ENCODE measurements at places on chromosomes 5 and 9.
A peak's percentile ranks its signal among the peaks of the same experiment; 100 is the strongest.

DNA sequence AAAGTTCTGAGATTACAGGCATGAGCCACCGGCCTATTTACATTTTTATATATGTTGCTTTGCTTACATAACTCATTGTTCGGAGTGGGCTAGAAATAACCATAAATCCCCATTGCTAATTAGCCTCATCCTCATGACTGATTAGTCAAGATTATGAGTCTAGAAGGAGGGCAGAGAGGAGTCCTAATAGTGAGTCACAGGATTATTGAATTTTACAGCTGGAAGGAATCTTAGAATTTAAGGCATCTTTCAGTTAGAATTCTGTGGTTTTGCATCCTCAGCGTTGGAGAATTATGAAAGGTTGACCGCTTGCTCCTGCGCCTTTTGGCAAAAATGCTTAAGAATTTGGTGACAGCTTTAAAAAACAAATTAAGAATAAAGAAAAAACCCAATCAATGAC is 2.6 kb upstream of the PBX3 start:
- peak; percentile 69 for DNase-seq

DNA sequence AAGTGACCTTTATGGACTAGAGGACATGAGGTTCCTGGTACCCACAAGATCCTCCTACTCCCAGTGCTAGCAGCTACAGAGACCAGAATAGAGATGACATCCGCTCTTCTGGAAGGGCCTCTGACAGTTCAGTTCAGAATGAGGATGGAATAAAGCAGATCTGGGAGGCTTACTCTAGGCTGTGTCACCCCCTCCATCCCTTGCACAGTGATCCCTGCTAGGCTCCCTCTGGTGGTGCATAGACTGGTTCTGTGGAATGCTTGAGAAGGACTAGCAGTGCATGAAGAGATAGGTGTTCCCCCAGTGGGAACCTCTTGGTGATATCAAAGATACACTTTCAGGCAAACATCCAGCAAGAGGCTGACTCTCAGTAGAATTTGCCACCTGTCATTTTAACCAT is 83.0 kb downstream of the NPR3 start:
- no peak for DNase-seq

DNA sequence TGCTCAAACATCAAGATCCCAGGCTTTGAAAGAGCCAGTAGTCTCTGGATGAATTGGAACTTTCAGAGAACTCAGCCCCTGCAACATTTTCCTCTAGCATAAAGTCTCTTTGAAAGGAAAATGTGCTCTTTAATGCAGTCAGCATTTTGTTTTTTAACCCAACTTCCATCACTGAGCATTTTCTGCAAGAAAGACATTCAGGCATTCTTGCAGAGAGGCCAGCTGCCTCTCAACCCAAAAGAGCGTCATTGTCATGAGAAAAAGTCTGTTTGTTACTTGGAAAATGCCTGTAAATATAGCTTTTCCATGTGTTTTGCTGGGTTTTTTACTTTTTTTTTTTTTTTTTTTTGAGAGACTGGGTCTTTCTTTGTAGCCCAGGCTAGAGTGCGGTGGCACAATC is 225.0 kb downstream of the ADAMTSL1 start:
- DNase-seq: no peak

- no peak for DNase-seq
These were observed 104.2 kb upstream of the PANK3 start for GRCh38 chr5:168683247-168683926.

DNA sequence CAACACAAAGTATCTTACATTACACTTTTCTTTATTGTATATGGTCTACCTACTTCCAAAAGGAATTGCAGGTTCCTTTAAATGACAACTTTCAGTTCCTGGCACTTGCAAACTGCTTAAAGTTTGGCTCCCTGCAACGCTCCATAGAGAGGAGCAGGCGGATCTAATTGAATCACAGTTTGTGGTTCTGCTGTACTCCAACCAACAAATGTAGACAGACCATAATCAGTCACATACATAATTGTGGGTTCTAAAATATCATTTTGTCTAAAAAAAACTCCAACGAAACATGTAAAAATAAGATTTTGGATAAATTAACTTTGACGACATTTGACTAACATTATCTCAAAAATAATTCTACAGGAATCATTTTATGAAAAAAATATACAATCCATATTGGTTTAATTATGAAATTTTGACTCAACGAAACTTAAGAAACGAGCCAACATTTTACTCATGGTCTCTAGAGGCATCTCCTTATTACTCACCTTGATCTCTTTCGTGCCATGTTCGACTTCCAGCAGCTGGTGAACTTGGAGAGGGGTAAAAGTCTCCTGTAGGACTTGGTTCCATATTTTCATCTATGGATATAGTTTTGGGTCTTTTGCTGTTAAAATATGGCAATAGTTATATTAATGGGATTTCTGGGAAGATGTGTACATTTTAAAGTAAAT is 167.6 kb downstream of the NFIB start:
- no peak for DNase-seq

GRCh38 chr5:134088994-134089560 is 25.4 kb upstream of the TCF7 start:
- DNase-seq: no peak

DNA sequence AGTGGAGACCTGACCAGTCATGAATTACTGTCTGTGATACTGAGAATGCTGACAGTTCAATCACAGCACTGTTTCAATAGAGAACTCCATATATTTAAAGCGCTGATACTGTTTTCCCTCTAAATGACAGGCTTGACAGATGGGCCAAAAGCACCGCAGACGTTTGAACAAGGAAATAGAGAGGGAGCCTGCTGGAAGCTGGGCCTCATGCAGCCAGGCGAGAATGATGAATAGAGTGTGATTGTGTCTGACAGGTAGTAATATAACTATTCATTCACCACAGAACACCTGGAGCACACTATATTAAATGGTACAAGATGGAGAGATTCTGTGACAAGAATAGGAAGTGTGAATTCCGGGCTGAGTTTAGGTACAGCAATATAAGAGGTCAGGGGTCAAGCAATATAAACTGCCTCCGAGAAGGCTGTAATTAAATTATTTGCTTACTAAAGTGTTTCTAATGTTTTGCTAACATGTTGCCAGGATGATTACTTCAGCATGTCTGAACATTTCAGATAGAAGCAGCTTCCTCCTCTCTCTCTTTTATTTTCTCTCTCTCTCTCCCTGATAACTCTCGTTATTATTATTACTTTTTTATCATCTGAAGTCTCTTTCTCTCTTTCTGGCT is 297.7 kb downstream of the CSNK1G3 start:
- DNase-seq: no peak

GRCh38 chr9:130949188-130950038 is 10.4 kb upstream of the FIBCD1 start:
- DNase-seq: no peak

DNA sequence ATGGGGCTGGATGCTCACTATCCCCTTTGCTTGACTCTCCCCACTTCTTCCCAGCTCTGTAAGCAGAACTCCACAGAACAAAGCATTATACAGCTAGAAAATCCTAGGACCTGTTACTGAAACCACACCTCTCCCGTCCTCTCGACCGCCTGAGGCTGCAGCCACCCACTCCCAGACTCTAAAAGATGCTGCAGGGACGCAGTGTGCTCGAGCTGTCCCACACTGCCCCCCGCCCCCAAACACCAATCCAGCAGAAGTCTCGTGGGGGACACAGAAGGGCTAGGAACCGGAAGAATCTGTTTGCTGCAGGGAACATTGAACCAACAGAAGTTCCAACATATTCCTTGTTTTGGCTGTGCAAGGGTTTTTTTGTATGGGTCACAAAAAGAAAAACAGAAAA is 7.6 kb downstream of the CAMK2A start:
- no peak for DNase-seq

All from AG04449 (cell line).